ENCODE measurements at places on chromosomes 7 and 10.

GRCh38 chr10:69697006-69697405 is 67.0 kb downstream of the FAM241B start:
- DNase-seq: no peak

DNA sequence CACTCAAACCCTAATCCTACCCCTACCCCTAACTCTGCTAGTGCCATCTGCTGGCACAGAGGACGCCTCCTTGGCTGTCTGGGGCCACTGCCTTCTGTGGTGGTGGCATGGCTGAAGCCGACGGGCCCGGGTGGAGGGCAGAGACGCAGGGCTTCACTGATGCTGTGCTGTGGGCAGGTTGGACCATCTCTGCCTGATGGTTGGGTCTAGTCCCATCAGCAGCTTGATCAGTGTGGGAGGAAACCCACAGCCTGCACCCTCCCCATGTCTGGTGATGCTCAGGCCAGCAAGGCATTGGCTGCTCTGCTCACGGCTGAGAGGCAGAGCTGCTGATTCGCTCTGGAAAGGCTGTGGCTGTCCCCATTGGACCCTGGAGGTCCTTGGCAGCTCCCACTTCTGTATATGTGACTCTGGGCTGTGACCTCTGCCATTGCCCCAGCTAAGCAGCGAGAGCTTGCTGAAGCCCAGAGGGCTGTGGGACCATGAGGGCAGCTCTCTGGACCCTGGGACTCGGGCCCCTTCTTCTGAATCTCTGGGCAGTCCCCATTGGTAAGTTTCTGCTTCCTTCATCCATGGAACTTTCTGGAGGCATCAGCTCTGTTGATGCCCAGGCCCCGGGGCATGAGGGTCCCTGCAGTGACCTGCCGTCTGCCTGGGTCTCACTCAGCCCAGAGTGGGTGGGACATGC is at the start of gene SCART1:
Gene SCART1 (plus strand): TSS at position 430 of the 688 bp plus-strand sequence. CDS start 53 bp downstream, at position 483.
- no peak for DNase-seq

GRCh38 chr10:47403446-47404318 is 19.6 kb upstream of the ZNF488 start:
- DNase-seq: no peak

DNA sequence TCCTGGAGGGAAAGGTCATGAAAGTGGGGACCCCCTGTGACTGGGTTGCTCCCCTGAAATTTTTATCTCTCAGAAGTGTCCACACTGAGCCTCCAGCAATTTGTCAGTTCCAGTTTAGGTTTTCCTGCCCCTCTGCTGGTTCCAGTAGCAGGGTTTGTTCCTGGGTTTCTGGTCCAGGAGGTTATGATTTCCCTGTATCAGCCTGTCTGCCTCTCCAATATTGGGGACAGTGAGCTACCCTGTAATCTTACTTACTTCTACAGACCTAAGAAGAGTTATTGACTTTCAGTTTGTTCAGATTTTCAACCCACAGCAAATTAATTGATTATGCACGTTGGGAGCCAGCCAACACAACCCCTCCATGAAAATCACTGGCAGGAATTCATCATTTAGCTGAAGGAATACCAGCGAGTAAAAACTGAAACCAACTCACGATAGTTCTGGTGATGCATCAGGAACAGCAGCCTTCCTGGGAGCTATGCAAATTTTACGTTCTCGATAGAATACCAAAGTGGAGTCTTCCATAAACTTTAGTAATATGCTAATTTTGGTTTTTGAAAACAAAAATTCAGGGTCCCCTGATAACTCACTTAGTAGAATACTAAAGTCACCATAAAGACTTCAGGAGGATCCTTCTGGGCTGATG is 31.3 kb upstream of the IL15RA start:
- DNase-seq: no peak

DNA sequence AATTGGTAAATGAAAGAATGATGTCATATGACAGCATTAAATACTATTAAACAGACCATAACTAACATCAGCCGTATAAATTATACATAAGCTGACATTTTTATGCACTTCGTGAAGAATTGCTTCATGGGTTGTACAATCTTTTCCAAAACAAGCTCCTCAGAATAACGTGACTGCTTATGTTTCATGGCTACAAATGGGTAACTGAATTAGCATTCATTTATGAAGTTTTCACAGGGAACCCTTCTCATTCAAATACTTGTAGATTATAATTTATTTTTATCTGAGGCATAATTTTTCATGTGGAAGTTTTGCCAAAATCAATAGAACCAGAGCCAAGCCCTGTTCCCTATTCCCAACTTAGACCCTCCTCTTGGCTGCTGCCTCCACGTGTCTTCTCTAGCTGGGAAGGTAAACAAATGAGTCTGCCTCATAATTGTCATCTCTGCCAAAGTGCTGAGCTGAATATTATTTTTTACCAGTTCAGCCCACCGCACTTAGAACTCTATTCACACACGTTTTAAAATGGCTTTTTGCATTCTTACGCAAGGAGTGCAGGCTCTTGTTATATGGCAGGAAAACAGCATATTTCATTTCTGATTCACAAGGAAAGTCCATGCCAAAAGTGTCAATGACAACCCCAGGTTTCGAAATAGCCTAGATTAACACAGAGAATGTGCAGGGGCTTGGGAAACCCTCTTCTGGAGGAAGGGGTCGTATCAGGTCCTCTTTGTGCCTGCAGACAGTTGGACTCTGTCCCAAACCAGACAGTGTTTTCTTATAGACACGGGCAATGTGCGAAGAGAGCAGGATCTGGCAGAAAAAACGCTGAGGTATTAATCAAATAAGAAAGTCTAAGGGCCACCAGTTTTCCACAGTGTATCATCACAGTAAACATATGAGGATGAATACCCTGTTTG is 370.7 kb upstream of the MGMT start:
- no peak for DNase-seq

- no peak for DNase-seq
These were observed 160.6 kb upstream of the AOAH start for GRCh38 chr7:36884910-36885309.

- DNase-seq: no peak
These were observed 15.1 kb downstream of the TTYH3 start for GRCh38 chr7:2646680-2647571.

DNA sequence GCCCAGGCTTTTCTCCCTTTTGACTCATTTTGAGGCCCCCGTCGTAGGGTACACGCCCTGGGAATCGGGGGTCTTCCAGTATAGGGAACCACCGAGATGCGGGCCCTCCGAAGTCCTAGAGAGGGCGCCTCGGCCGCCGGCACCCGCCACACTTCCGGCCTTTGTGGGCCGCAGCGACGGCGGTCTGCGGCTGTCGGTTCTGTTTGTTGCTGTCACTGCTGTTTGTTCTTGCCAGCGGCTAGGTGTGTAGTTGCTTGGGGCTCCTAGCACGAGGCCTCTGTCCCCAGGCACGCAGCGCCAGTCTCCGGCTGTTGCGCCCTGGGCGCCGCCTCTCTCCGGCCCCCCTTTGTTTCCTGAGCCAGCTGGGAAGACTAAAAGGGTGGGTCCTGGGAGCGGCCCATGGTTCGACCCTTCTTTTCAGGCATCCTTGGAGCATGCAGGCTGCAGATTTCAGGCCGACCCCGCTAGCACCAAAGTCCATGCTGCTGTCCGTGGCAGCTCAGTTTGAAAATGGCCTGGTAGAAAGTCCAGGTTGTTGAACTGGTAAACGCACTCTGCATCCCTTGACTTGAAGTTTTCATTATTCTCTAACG is 17.8 kb upstream of the ZKSCAN1 start:
- DNase-seq: no peak

DNA sequence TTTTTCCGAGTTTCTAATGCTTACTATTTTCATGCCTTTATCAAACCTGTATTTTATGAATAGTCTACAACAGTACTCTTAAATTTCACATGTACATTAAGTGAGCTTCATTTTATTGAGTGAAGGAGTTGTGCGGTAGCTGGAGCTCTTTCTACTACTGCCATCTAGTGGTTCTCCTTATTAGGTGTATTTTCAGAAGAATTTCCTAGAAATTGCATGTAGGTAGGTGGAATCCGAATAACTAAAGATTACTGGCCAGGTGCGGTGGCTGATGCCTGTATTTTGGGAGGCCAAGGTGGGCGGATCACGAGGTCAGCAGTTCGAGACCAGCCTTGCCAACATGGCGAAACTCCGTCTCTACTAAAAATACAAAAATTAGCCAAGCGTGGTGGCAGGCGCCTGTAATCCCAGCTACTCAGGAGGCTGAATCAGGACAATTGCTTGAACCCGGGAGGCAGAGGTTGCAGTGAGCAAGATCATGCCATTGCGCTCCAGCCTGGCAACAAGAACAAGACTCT is 38.3 kb downstream of the LRRC72 start:
- DNase-seq: peak; percentile 56

DNA sequence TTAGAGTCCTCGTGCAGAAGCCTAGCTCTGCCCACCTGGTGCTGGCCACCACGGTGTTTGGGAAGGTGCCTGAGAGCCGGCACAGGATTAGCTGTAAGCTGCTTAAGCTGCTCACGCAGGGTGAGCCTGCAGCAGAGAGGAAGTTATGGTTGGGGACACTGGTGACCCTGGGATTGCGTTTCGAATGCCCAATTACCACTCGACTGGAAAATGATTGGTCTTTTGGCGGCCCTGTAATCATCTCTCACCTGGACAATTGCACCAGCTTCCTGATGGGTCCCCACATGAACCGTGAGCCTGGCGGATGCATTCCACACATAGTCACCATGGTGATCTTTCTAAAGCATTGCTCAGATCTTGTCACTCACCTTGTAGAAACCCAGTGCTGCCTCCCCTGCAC is 442.3 kb upstream of the ZMIZ1 start:
- DNase-seq: no peak
